ENCODE measurements at places on chromosomes 1 and 21. TPM values are rescaled to one million over a fixed set of nuclear protein-coding genes. Genes with fewer than 3 reads are reported as not detected.
A peak's percentile ranks its signal among the peaks of the same experiment; 100 is the strongest.

Gene TRIM17
- 2.8 TPM for total RNA-seq

Gene C1orf226
- not detected for total RNA-seq

Gene ARHGEF11
- total RNA-seq = 14.9 TPM

Gene FCMR
- total RNA-seq = 117 TPM

DNA sequence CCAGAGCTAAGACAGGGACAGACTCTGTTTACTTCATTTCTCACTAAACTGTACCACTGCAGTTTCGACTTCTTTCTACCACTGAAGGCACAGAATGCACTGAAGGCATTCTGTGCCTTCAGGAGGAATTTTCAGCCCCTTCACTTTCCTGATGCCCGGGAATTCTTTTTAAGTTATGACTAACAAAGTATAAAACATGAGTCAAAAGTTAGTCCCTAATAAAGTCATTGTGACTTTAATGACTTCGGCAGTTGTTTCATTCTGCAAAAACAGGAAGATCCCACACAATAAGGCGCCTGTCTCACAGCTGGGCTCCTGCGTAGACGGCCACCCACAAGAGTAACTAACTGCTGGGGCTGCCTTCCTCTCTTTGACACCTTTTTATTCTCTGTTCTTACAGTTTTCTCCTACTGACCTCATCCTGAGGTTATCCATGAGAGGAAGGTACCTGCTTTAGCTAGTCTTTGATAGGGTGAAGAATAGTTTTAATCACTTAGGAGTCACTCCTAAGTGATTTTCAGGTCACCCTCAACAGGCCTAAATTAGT lies 183.9 kb upstream of the SGIP1 start:
- DNase-seq = peak; percentile 55

DNA sequence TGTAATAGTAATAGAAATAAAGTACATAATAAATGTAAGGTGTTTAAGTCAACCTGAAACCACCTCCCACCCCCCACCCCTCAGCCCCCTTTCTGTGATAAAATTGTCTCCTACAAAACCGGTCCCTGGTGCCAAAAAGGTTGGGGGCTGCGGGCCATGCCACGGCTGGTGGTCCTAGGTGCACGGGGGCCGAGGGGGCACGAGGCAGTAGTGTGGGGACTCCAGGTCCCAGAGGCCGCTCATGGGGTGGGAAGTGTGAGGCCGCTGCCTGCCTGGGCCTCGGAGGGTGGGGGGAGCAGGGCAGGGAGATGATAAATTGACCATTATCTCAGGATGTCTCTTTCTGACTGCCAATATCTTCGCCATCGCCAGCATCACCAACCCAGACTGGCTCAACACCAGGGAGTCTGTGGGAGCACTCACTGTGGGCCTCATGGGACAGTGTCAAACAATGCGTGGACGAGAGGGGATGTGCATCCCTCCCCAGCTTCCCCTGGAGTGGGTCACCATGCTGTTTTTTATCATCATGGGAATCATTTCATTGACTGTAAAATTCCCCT lies 6.5 kb downstream of the ZBTB17 start:
- DNase-seq = no peak

- no peak for DNase-seq
Measured at GRCh38 chr1:91736715-91737615, 149.0 kb downstream of the TGFBR3 start.

DNA sequence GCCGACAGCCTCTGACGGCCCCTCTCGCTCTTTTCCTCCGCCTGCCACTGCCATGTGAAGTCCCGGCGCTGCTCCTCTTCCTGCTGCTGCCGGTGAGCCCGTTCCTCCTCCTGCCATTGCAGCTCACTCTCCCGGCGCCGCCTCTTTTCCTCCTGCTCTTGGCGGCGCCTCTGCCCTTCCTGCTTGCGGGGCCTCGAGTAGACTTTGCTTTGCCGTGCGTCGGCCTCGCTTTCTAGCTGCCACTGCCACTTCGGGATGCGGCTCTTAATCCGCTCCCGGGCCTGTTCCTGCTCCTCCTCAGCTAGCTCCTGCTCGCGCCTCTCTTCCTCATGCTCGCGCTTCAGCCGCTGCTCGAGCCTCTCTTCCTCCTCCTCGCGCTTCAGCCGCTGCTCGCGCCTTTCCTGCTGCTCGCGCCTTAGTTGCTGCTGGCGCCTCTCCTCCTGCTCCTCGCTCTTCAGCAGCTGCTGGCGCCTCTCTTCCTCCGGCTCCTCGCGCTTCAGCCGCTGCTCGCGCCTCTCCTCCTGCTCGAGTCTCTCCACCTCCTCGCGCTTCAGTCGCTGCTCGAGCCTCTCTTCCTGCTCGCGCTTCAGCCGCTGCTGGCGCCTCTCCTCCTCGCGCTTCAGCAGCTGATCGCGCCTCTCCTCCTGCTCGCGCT lies 4.3 kb downstream of the TCHH start:
- DNase-seq = peak; percentile 45

DNA sequence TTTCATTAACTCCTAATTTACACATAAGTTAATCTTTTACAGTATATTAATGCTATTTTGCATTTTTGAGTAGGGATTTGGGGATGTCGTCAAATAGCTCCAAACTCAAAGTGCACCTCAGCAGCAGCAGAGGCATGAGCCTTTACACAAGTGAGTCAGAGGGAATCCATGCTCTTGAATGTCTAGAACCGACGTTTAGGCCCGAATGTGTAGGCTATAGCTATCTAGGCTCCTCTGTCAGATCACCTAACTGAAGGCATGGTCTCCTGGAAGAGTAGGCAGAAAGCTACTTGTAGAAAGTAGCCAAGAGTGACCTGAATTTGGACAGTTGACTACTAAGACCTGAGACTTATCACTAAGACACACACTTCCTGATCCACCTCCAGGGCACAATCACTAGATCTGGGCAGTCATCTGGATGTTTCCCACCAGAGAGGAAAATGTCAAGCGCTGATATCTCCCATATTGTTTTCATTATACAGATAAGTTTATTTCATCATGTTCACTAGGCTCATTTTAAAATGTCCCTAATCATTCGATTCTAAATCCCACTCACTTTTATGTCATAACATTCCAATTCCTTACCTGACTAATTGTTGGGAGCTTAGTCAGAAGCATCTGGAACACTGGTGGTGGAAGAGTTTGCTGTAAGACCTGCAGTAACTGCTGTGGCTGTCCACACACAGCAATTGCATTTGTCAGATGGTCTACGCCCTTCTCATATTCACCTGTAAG lies 15.3 kb downstream of the TOMM20 start:
- no peak for DNase-seq

GRCh38 chr1:9699361-9699760 lies 47.8 kb downstream of the PIK3CD start:
- no peak for DNase-seq

- no peak for DNase-seq
Measured at GRCh38 chr1:205933671-205934618, 9.3 kb downstream of the SLC26A9 start.

GRCh38 chr1:186297439-186298045 lies 77.5 kb downstream of the TPR start:
- no peak for DNase-seq

DNA sequence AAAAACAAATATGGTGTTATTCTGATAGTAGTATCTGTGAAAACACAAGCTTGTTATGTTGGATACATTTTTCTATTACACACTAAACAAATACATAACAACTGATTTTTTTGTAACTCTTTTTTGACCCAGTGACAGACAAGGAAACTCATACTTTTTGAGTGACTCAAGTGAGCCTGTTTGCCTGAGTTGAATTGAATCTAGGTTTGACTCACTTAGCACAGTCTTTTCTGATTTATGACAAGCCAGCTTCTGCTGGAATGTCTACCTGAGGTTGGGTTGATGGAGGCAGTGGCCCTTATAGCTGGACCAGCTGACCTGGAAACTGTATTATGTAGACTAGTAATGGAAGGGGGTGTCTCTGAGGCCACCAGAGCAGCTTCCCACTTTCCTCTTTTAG lies 4.2 kb upstream of the CLCA4 start:
- DNase-seq = no peak

DNA sequence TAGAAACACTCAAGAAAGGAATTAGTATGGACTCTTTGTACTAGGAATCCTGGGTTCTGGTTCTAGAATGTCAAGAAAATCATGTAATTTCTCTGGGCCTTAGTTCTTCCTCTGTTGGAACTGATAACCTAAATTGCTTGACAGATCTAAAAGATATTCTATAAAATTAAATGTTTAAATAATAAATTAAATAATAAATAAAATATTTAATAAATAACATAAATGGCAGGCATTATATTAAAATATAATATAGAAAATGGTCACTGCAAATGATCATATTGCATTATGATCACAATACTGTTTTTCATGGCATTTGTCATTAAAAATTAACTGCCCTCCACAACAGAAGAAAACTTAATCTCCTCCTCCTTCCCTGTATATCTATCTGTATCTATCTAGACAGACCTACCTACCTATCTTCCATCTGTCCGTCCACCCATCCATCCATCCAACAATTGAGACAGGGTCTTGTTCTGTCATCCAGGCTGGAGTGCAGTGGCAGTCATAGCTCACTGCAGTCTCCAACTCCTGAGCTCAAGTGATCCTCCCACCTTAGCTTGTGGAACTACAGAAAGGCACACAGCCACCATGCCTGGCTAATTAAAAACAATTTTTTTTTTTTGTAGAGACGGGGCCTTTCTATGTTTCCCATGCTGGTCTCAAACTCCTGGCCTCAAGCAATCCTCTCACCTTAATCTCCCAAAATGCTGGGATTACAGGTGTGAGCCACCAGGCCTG lies 16.4 kb downstream of the NUCKS1 start:
- DNase-seq = no peak

DNA sequence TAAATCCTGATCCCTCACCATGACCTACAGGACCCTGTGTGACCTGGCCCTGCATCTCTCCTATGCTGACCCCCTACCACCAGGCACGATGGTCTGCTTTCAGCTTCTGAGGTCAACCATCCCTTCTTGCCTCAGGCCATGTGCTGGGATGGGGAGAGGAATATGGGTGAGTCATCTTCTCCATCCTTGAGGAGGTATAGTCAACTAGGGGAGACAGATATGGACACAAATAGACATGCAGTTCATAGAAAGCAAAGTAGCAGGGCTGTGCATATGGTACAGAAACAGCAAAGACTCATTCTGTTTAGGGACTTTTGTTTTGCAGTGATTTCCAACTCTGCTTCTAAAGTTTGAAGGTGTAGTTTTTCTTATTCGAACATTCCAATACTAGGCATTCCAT lies 250.8 kb upstream of the FGGY start:
- no peak for DNase-seq

DNA sequence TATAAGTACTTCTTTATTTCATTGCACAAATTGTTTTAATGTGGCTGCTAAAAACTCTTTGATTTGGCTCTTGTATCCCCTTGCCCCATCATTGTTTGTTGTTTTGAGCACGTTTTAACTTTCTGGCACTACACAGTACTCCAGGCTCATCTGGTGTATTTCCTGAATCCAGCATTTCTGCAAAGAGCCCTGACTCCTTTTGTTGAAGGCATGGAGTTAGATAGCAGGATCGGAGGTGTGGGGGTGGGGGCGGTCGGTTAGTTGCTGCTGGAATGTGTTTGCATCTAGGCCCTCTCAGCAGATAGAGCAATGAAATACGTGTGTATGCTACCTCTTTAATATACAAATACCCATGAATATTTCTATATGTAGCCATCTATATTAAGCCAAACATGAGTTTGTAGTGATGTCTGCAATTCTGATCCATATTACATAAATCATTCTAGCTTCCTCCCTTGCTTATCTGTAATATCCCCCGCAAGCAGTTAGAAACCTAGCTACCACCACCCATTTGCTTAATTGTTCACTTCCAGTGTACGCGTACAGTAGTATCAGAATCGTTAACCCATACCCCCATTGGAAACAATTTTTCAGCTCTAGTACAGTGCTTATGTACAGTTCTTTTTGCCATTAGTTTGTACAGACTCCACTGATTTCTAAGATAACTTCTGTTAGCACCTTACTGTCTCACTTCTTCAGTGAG lies 106.0 kb downstream of the NOS1AP start:
- no peak for DNase-seq

DNA sequence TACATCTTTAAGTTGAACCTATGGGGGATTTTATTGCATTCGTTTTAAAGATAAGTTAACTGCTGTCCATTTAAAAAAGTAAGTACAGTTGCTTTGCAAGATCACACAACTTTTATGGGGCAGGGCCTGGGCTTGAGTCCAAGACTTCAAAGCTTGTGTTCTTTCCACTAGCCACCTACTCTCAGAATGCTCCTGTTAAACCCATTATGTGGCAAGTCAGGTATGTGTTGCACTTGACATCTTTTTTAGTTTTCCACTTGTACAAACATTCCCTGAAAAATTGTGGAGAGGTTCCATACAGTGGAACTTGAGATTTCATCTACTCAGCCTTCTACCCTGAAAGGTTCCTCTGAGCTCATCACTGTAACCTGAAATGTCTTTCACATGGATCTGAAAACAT lies 235.5 kb upstream of the SGIP1 start:
- no peak for DNase-seq

Measured in activated CD4-positive, alpha-beta memory T cell treated with anti-CD3 and anti-CD28 coated beads, Interleukin-2, amount 10 ng/mL, durations not matched to agents 7 days and 5 days (primary cell).